ENCODE measurements at places on chromosomes 7 and 10.

DNA sequence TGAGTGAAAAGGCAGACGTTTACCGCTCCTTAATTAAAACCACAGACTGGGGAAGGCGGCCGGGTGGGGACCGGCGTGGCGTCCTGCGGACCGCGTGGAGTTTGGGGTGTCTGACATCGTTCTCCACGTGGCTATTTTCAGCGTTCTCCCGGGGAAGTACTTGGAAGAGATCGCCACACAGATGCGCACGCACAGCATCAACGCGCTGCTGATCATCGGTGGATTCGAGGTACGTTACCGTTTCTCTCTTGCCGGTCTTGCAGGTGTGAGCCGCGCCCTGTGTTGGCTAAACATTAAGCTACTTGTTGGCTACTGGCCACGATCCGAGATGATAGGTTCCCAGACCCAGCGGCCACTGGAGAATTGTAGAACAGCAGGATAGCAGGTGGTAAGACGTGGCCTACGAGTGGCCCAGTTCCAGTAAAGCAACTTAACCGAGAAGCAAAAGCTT is 51.3 kb downstream of the PFKP start:
- DNase-seq = no peak

GRCh38 chr10:15461353-15462108 is 90.4 kb upstream of the FAM171A1 start:
- no peak for DNase-seq

DNA sequence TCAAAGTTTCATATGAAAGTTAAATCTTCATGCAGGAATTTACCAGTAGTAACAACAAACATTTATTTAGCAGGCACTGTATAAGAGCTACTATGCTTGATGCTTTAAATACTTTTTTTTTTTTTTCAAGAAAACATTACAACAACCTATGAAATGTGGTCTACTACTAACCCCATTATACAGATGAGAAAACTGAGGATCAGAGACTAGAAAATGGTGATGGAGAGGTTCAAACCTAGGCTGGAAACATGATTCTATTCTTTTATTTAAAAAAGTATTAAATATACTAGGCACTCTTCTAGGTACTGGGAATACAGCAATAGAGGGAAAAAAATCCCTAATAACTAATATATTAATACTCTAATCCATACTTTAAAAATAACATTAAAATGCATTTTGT is 40.6 kb upstream of the TMEM168 start:
- DNase-seq = no peak

- no peak for DNase-seq
Observed at GRCh38 chr10:71080381-71081228, 131.8 kb upstream of the UNC5B start.

GRCh38 chr10:33279276-33279675 is 55.2 kb downstream of the NRP1 start:
- no peak for DNase-seq

- no peak for DNase-seq
Observed at GRCh38 chr7:14786314-14786895, 116.1 kb downstream of the DGKB start.

GRCh38 chr7:137696376-137696775 is 150.4 kb downstream of the DGKI start:
- no peak for DNase-seq

DNA sequence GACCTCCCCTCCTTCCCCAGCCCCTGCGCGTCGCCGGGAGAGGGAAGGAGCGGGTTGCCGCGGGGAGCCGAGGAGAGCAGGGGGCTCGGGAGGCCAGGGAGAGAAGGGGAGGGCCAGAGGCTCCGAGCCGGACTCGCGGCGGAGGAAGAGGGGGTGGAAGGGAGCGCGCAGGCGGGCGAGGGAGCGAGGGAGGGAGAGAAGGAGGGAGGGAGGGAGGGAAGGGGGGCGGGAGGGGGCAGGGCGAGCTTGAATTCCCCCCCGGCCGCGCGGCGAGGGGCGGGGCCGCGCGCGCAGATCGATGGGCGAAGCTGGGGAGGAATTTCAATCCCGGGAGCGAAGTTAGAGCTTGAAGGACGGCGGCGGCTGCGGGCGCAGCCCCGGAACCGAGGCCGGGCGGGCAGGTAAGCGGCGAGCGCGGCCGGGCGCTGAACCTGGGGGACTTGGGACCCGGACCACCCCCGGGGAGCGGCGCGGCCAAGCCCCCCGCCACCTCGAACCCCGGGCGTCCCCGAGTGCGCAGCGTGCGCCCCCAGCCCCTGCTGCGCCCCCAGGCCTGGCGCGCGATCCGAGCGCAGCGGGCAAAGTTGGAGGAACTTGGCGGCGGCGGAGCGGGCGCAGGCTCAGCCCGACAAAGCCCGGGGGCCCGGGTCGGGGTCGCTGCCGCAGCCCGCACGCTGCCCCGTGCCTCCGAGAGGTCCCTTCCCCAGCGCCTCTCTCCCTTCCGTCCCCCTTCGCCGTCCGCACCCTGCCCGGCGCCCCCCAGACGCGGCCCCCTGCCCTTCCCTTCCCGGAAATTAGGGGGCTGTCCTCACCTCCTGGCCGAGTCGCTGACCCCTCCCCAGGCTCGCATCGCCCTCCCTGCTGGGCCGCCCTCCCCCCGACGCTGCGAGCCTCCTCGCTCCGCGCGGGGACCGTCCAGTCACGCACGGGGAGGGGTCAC is at the start of gene ELFN1:
Gene ELFN1 (plus strand): TSS at position 324 of the 940 bp plus-strand sequence. CDS start 74,320 bp downstream, outside the sequence.
- DNase-seq = no peak

DNA sequence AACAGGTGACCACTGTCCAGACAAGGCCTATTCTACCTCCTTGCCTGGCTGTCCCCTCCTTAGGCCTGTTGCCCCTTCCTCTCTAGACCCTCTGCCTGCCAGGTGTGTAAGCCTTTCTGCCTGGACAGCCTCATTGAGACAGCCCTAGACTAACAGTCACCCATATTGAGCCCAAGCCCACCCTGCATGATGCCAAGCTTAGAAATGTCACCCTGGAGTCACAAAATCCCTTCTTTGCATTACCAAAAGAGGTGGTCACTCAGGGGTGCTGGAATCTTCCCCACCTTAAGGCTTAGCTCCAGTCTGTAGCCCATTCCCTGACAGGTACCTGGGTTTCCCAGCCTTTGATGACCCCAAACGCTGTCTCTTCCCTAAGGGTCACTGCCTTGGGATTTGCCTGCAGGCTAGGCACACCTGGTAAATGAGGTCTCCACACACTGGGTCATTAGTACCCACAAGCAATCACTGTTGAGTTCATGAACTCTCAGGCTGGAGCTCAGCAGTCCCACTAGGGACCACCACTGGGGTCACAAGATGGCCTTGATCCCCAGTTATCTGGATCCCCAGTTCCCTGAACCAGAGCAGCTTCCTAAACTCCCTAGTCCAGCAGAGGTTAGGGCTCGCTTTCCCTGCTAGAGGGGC is 54.9 kb upstream of the CAMK2B start:
- DNase-seq = no peak

- DNase-seq = no peak
Observed at GRCh38 chr7:1311406-1312135, 78.9 kb downstream of the UNCX start.

DNA sequence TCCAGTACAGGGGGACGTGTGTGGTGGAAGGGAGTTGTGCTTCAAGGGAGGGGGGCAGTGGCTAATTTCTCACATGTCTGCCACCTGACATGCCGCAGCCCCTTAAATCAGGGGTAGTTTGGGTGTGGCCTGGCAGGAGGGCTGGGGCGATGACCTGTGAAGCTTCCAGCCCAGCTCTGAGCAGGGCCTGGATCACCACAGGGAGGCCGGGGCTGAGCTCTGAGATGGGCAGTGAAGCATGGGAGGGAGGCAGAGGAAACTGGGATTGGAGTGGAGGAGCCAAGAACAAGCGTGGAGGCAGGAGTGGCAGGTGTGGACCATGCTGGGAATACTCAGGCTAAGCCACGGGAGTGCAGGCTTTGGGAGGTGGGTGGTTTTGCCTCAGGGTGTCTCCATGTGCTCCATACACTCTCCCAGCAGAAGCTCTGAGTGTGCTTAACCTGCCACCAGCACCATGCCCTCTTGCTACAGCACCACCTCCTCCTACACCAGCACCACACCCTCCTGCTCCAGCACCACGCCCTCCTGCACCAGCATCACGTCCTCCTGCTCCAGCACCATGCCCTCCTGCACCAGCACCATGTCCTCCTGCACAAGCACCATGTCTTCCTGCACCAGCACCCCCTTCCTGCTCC is 99.3 kb upstream of the SHH start:
- no peak for DNase-seq

GRCh38 chr7:129443612-129444011 is 9.4 kb downstream of the STRIP2 start:
- no peak for DNase-seq

- DNase-seq = no peak
Observed at GRCh38 chr7:80596933-80597517, 41.4 kb upstream of the CD36 start.

DNA sequence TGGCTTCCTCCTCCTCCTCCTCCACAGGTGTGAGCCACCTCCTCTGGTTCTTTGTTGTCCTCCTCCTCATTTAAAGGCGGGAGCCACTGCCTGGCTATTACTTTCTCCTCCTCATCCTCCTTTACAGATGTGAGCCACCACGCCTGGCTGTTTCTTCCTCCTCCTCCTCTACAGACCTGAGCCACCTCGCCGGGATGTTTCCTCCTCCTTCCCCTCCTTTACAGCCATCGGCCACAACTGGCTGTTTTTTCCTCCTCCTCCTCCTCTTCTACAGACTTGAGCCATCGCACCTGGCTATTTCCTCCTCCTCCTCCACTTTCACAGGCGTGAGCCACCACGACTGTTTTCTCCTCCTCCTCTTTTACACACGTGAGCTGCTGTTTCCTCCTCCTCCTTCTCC is 49.0 kb upstream of the ZNF479 start:
- DNase-seq = no peak

GRCh38 chr7:44318332-44318731 is 7.1 kb downstream of the CAMK2B start:
- DNase-seq = no peak

DNA sequence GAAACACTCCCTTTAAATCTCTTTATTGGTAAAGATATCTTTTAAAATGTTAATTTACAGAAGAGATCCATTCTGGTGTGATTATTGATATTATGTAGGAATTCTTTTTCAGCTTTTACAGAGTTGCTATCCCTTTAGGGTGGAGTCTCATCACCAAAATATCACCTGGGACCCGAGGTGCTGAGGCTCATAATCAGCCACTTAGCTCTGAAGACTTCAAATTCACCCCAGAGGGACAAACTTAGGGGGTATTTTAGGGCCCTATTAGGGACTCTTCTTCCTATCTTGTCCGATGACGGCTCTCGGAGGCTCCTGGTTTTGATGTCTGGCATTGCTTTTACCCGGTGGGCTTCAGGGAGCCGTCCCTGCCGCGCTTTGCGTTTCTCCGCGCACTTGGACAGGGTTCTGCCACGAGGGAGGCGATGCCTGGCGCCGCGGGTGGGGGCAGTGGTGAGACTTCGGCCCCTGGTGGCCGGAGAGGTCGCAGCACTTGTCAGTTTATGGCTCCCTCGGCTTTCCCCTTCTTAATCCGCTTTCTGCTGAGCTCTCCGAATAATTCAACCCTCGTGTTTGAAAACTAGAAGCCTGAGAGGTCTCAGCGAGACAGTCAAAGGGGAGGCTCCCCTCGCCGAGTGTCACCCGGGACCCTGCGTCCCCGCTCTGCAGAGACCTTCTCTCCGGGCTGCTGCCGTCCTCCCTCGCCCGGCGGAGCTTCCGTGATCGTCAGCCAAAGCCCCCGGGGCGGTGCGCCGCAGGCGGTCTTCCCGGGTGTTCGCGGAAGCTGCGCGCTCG is 27.8 kb downstream of the RBM20 start:
- peak; percentile 67 for DNase-seq

DNA sequence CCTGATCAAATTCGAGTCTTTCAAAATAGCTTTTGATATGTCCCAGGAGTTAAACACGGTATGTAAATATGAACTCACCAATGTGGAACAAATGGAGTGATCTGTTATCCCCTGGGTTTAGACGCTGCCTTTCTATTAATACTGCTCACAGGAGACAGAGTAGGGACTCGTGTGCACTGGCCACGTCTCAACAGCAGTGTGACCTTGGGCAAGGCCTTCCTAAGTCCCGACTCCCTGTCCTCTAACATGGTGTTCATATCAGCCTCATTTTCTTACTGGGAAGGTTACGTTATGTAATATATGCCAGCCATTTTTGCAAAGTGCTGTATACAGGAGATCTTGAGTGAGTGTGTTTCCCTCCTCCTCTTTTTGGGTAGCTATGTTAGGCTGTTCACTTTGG is 1.8 kb downstream of the WDR37 start:
- DNase-seq = no peak

DNA sequence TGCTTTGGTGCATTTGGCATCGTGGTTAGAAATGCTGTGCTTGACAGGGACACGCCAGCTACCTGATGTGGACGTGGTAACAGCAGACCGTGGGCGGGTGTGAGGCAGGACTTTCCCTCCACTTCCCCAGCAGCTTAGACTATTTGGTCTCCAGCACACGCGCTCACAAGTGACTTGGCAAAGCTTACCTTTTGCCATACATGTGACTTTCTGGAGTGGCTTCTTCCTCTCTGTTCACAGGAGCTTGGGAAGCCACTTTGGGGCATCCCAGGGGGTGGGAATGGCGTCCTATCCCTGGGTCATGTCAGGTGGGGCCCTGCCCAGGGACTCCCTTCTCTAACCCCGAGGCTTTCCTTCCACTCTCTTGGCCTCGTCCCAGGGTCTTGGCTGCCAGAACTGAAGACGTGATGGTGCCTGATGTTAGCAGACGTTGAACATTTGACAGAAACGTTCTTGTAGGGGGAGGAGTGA is 228.7 kb upstream of the KLF6 start:
- DNase-seq = peak; percentile 44

GRCh38 chr10:71714031-71714410 is 5.6 kb downstream of the C10orf105 start:
- no peak for DNase-seq

DNA sequence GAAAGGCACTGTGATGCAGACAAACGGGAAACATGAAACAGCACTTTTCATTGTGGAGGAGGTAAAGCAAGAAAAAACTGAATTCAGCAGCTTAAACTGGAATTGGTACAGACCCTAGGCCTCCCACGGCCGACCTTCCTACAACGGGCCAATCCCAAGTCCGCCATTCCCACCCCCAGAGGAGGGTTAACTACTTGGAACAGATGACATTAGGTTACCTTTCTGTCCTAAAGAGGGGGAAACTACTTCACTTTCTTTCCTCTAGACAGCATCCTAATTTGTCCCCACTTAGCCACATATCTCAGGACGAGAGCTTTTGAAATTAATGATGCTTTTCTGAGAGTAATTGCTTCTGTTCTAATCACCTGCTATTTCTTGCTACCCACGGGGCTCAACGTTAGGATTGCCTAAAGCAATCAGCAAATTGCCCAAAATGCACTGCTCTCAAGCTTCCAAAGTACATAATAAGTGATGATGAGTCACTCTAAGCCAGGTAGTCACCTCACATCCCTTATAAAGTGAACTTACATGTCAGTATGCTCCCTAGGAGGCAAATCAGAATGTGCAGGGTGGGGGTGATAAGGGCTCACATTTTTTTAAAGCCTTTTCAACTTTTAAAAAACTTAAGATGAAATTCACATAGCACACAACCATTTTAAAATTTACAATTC is 36.7 kb downstream of the LSM5 start:
- no peak for DNase-seq

DNA sequence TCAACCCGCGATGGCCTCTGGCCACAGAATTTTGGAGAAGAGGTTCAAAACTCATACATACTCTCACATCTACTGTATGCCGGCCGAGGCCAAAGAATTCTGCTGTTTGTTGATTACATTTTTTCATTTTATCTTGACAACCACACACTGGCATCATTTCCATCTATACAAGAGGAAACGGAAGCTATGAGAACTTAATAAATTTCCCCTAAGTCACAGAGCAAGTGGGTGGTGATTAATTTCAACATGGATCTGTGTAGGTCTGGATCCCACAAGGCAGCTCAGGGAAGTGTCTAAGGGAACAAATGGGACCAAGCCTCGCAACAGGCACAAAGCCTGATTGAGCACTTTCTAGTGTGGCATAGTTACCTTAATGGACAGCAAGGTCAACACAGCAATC is 18.0 kb downstream of the ELMO1 start:
- DNase-seq = no peak
